ENCODE measurements at places on chromosomes 7 and 10.

- DNase-seq, result no peak
Measured at GRCh38 chr7:36312064-36312914, 77.4 kb upstream of the ANLN start.

DNA sequence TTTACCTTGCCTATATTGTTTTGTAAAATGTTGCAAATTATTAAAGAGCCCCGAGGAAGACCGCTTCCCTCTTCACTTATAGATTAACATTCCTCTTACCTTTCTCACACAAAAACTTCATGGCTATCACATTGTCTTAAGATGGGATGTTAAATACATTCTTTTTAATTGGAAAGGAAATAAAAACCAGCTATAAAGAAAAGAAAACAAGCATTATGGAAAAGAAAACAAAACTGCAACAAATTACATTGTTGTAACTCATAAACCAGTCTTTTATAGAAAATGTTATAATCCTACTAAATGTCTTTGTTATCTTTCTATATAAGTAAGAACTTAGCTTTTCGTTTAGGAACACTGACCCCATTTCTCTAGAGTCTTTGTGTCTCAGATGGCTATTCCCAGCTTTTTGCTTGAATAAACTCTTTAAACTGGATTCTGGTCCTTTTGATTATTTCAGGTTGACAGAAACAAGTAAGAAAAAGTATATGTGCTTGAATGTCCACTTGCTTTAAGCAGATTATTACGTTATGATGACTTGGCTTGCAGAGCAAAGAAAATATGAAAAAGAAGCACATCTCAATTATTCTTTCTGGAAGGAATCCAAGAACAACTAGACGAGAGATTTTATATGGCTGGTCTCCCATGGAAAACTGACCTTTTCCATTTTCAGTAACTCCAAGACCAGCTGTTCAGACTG lies 128.2 kb downstream of the AKR1D1 start:
- DNase-seq, result no peak

DNA sequence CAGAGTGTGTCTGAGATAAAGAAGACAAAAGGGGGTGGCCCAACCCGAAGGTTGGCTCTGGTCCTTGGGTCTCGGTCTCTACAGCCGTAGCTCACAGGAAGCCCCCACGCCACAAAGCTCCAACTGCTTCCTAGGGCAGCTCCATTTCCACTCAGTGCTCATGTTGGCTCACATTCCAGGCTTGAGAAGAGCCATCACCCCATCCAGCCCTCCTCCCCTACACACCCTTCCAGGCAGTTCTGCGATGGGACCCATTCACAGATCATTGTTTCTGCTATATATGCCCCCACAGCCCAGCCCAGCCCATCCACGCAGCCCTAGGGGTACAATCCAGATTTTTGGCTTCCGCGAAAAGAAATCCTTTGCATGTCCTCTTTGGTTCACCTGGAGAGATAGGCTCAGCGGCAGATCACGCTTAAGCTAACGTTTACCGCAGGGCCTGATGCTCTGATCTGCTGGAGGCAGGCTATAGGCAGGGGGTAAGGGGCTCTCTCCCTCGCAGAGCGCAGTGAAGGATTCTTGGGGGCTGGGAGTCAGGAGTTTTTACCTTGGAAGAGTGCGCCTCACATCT lies 6.2 kb upstream of the HOXA11 start:
- DNase-seq, result no peak

- DNase-seq, result no peak
Measured at GRCh38 chr7:31633467-31633866, 53.5 kb upstream of the PPP1R17 start.

GRCh38 chr7:66558660-66559465 lies 69.8 kb upstream of the KCTD7 start:
- no peak for DNase-seq

DNA sequence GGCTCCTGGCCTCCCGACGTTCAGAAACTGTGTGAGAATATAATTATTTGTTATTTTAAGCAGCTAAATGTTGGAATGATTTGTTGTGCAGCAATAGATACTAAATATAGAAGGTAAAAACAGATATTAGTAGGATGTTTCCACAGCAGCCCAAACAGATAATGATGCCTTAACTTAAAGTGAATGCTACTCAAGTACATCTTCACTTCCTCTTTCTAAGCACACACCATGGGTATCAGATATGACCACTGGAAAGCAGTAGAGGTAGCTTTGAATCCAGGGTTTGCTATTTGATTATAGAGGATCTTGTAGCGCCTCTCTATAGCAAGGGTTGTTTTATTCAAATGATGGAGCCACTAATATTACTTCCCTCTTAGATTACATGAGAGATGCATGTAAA lies 38.2 kb upstream of the BET1 start:
- no peak for DNase-seq

DNA sequence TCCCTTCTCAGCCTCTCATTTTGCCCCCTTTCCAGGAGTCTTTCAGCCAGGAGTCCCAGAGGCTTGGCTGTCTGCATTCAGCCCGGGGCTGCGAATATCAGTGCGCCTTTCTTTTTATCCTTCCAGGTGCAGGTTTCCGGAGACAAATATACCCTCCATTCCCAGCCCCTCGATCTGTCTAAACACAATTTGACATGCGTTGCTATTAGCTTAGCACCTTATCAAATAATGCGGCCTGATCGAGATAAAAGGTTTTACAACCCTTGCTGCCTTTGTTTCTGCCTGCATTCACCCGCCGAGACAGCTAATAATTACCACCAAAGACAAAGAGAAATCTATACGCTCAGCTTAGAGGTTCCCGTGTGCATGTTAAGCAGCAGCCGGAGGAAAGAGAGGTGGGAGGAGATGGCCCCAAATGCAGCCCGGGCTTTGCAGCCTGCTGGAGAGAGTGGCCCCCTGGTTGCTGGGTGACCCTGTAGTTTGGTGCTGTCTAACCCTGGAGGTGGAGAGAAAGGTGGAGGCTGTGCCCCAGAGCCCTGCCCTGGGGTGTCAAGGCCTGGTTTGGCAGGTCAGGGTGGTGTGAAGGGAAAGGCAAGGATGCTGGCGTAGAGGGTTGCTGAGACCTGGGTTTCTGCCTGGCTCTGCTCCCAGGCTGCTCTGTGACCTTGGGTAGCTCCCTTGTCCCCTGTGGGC lies 185.3 kb downstream of the RPS24 start:
- DNase-seq, result no peak

DNA sequence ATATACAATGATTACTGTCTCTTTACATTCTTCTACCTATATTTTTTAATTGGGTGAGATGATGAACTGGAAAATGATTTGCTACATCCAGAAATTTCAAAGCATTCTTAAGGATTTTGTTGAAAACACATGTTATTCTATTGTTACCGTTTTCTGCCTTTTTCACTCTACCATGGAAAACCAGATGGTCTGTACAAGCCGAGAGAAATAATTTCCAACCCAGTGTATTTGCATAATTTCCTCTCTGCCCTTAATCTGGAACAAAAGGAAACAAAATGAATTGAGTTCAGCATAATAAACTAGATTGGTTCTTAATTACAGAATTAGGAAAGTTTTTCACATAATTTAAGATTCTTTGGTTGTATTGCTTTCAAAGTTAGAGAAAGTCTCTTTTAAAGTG lies 211.2 kb downstream of the CACNB2 start:
- DNase-seq, result no peak

All from NCI-H187 treated with DMSO at 0.1 percent for 48 hours (cell line).